NCI-H2029 (cell line): ENCODE measurements at places on chromosomes 2 and 18.

DNA sequence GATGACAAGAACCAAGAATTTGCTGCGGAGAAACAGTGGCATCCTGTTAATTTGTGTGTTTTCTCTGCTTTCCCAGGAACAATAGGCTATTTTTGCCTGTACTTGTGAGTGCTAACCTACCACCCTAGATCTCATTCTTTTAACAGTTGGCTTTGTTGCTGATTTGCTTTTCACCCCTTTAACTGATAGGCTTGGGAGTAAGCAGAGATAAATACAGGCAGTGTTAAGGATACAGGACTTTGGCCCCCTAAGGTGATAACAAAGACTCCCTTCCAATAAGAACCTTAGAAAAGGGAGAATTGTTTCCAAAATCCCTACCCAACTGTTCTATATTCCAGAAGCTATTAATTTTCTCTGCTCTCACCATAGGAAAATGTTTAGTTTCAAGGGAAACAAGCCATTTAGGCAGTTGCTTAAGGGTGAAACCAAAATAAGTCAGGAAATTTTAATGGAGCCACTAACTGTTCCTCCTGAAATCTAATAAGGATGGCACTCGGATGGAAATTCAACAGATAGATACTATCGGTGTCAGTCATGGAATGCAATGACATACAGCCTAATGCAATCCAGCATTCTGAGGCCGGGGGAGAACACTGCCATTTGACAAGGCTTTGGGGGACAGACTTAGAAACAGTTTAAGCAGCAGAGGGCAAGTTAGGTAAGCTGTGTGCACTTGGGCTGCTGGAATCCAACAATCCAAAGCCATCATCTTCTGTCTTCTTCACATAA, 238.8 kb downstream of the RNF152 start:
- DNase-seq, result no peak

DNA sequence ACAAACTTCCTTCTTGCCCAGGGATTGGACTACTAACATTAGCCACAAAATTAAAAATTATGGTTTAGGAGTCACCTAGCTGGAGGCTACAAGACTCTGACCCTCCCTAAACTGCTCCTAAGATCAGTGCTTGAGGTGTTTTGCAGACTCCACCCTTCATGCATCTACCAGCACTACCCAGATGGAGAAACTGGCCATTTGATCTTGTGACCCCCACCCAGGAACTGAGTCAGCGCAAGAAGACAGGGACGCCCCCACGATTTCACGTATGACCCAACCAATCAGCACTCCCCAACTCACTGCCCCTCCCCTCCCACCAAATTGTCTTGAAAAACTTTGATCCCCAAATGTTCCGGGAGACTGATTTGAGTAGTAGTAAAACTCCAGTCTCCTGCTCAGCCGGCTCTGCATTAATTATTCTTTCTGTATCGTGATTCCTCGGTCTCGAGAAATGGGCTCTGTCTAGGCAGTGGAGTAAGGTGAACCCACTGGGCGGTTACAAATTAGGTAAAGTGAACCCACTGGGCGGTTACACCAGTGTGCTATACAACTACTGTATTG, 40.1 kb upstream of the CCDC88A start:
- DNase-seq, result no peak

DNA sequence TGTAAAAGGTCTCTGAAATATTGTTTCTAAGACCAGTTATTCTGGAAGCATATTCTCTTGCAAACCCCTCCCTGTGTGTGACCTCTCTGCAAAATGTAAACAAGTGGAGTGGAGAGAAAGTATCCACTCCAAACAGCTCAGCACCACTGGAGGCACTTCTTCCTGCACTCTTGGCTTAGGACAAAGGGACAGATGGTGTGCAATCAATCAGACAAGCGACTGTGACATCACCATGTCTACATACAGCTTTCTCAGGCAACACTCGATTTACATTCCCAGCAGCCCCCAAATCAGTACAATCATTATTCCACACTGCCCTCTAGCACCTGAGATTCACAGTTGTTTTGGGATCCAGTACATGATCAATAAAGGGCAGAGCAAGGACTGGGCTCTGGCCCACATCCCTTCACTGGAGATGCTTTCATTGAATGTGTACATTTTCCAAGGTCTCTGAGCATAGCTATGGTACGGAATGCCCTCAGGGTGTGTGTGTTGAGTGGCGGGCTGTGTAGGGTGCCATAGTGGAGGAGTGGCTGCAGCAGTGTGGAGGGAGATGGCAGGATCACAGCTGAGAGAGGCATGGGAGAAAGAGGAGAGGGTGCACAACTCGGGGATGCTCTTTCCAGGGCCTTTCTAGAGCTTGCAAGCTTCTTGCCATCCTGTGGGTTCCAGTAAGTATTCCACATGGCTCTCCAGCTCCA, 311.8 kb upstream of the ST6GAL2 start:
- peak; percentile 82 for DNase-seq

GRCh38 chr2:51511002-51511401, 479.1 kb upstream of the NRXN1 start:
- no peak for DNase-seq

DNA sequence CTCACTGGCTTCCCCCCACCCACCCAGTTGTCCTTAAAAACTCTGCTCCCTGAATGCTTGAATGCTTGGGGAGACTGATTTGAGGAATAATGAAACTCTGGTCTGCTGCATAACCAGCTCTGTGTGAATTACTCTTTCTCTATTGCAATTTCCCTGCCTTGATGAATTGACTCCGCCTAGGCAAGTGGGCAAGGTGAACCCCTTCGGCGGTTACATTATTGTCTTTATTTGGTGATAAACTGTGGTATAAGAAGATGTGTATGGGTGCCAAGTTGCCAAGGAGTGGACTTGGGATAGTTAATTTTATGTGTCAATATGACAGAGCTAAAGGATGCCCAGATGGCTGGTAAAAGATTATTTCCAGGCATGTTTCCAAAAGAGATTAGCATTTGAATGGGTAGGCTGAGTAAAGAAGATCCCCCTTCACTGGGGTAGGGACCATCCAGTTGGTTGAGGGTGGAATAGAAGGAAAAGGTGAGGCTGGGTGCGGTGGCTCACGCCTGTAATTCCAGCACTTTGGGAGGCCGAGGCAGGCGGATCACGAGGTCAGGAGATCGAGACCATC, 98.5 kb upstream of the HAAO start:
- no peak for DNase-seq

DNA sequence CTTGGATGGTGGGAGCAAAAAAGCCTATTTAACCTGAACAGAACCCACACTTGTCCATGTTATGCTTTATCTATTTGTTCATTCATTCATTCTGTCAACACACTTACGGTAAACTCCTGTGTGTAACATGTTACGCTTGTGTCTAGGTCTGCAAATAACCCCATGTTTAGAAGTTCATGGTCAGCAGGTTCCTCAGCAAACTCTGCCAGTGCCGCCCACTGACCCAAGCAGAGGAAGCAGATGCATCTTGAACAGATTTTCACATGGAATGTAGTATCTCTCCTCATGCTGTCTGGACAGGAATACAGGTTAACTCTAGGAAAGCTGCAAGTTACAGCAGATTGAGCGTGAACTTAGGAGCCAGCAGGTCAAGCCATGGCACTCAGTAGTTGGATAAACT, 213.7 kb upstream of the COPS8 start:
- no peak for DNase-seq

GRCh38 chr18:77131100-77131651, 1.4 kb downstream of the MBP start:
- DNase-seq, result no peak

GRCh38 chr18:8858888-8859511, 153.6 kb downstream of the MTCL1 start:
- DNase-seq, result no peak

DNA sequence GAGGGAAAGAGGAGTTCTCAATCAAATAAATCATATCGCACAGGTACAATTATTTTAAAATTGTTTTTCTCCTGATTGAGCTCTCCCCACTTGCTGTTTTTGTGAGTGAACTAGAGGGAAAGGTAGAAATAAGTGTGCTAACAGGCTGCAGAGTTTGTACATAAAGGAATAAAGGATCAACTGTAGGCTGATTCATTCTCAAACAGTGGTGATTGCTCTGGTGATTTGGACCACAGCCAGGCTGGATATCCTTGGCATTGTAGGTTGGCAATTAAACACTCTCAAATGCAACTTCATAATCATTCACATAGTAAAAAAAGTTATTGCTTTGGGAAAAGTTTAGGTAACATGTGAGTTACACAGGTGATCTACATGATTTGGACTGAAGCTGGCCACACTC, 29.8 kb downstream of the LRP1B start:
- no peak for DNase-seq

GRCh38 chr2:66578687-66579106, 143.8 kb downstream of the MEIS1 start:
- DNase-seq, result no peak

- DNase-seq, result no peak
Observed at GRCh38 chr2:165593081-165593480, 123.6 kb downstream of the CSRNP3 start.

DNA sequence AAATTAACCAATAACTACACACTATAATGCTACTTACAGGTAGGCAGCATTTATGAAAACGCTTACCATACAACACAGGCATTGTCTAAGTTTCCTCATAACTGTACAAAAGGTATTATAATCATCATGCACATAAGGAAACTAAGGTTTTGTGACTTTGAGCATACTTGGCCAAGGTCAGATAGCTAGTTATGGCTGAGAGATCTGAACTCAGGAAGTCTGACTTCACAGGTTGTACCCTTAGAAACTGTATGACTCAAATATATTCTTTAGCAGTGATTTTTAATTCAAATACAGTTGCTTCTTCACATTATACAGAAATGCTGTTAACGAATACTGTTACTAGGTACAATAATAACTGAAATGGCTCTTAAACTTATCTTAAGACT, 89.3 kb downstream of the TRIP12 start:
- no peak for DNase-seq

- DNase-seq, result no peak
Observed at GRCh38 chr2:187459256-187459655, 11.2 kb upstream of the CALCRL start.

GRCh38 chr2:227106845-227107759, 56.9 kb downstream of the COL4A4 start:
- DNase-seq, result peak; percentile 37

DNA sequence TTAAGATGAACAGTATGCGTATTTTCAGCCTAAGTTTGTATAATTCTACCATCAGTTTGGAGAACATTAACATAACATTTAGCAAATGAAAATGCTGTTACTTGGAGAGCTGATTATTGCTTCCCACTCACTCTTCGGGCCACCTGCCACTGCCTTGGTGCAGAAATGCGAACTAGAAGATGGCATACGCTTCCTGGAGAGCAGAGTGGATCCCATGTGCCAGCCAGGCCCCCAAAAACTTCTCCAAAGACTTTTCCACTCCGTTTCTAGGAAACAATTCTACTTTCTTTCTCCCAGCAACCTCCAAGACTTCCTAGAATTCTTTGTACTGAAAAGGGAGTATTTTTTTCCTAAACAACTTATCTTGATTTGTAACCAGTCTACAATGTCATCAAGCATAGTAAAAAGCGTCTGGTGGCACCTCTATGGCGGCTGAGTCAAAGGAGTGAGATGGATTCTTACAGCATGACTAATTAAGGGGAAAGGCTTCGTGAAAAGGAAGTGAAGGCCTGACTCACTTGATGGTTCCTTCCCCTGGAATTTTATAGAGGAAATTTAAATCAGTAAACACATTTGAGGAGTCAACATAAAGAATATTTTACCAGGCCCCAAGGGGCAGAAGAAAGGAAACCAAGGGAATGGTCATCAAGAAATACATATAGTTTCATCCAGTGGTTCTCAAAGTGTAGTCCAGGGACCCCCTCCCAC, 36.6 kb downstream of the FEZ2 start:
- DNase-seq, result no peak

DNA sequence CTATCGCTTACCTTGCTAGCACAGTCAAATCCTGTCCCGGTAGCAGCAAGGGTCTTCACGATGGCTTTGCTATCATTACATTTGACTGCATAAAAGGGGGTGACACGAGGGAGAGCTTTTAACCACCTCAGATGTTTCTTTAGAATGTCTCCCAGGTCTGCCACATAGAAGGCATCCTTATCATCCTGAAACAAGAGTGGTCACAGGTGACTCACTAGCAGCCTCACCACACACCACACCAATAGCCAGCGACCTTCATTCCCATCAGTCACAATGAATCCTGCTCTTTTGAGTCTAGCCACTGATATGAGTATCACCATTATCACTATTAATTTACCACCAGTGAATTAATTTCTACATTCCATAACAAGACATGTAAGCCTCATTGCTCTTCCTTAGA, 3.7 kb downstream of the ODC1 start:
- no peak for DNase-seq

DNA sequence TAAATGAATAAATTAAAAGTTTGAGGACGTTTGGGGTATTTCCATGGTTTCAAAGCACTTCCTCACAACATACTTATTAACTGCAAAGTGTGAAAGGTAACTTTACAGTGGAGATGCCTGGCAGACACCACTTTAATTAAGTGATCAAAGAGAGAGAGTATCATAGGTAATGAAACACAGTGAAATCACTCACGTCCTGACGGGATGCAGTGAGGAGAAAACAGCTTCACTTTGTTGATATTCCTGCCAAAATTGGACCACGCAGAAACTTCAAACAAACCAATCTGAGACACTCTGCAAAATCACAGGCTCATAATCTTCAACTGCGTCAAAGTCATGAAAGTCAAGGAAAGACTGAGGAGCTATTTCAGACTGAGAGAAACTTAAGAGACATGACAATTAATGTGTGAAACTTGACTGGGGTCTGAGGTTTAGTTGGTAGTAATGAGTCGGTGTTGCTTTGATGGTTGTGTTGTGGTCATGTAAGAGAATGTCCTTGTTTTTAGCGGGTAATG, 66.0 kb upstream of the ITGB6 start:
- DNase-seq, result no peak

- DNase-seq, result no peak
Observed at GRCh38 chr2:237222178-237222577, 136.5 kb downstream of the COPS8 start.

DNA sequence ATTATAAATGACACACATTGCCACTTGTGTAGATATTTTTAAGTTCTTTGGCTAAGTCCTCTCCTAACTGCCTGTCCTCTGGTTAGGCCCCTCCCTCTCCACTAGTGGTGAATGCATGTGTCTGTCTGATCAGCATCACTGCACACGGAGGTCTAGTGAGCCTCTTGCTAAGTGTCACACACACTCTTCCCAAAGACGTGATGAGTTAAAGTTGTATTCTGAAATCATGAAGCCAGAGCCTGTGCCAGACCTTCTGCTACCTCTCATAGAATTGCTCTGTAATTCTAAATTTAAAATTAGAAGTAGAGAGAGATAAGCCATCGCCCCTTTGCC, 41.3 kb downstream of the RALB start:
- no peak for DNase-seq

- DNase-seq, result no peak
Observed at GRCh38 chr2:241768251-241768711, 8.3 kb upstream of the GAL3ST2 start.

- no peak for DNase-seq
Observed at GRCh38 chr18:42475157-42475556, 520.1 kb downstream of the PIK3C3 start.

- DNase-seq, result peak; percentile 32
Observed at GRCh38 chr2:213246497-213247281, 37.6 kb upstream of the SPAG16 start.

- peak; percentile 60 for DNase-seq
Observed at GRCh38 chr2:152405206-152406118, 70.5 kb downstream of the FMNL2 start.

GRCh38 chr18:23189768-23190661, 54.7 kb downstream of the CABLES1 start:
- DNase-seq, result no peak

- DNase-seq, result no peak
Observed at GRCh38 chr2:24632172-24632571, 141.1 kb downstream of the NCOA1 start.

GRCh38 chr2:15223887-15224286, 337.2 kb downstream of the NBAS start:
- DNase-seq, result no peak

GRCh38 chr2:241770185-241770935, 6.3 kb upstream of the GAL3ST2 start:
- no peak for DNase-seq
